Calu3 (cell line): ENCODE measurements at places on chromosomes 1 and 21. TPM values are rescaled to one million over a fixed set of nuclear protein-coding genes. Genes with fewer than 3 reads are reported as not detected.

- no peak for DNase-seq
Observed at GRCh38 chr1:203476216-203476814, 709 bp downstream of the PRELP start.

GRCh38 chr1:47575855-47576757, 138.3 kb downstream of the FOXD2 start:
- DNase-seq, result no peak

GRCh38 chr1:195714248-195714647, 894.0 kb downstream of the KCNT2 start:
- no peak for DNase-seq

- DNase-seq, result no peak
Observed at GRCh38 chr21:16004086-16004485, 274.3 kb downstream of the USP25 start.

CENPF gene
- 118 and 144 TPM in 2 replicates for total RNA-seq

GRCh38 chr1:67748630-67749029, 63.6 kb downstream of the GADD45A start:
- peak; percentile 28 for DNase-seq

- no peak for DNase-seq
Observed at GRCh38 chr1:18707696-18708257, 77.1 kb downstream of the PAX7 start.

ZSWIM5 gene
- 0.24 and 0.40 TPM in 2 replicates for total RNA-seq

BARHL2 gene
- total RNA-seq, result not detected in 2 replicates

- DNase-seq, result no peak
Observed at GRCh38 chr1:115239426-115239825, 98.6 kb downstream of the NGF start.

IGSF21 gene
- not detected in 2 replicates for total RNA-seq

GRCh38 chr1:62012836-62013235, 181.8 kb upstream of the L1TD1 start:
- DNase-seq, result no peak

- DNase-seq, result no peak
Observed at GRCh38 chr1:80892539-80892938, 908.2 kb upstream of the ADGRL2 start.

TSEN15 gene
- total RNA-seq, result 51.7 and 62.6 TPM in 2 replicates

DTL gene
- 37.7 and 44.0 TPM in 2 replicates for total RNA-seq

DNA sequence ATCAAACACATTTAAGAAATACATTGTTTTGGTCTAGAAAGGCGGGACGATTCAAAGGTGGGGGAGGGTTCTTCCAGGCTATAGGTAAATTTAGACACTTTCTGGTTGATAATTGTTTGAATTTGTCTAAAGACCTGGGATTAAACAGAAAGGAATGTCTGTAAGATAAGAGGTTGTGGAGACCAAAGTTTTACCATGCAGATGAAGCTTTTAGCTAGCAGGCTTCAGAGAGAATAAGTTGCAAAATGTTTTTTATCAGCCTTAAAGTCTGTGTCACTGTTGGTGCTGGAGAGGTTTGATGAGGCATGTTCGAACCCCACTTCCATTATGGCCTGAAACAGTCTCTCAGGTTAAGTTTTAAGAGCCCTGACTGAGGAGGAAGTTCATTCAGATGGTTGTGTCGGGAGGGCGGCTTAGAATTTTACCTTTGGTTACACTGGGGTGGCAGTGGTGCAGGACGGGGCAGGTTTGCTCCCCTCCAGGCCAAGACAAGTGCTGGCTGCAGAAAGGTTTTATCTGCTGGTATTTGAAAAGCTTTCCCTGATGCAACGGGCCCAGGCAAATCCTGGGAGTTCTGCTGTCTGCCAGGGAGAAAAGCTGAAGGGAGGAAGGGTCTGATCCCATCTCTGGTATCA, 16.0 kb upstream of the SLC2A5 start:
- DNase-seq, result no peak

- DNase-seq, result no peak
Observed at GRCh38 chr1:39508266-39508665, 16.8 kb downstream of the BMP8A start.

- DNase-seq, result no peak
Observed at GRCh38 chr1:20089328-20090077, 19.5 kb downstream of the PLA2G5 start.

DNA sequence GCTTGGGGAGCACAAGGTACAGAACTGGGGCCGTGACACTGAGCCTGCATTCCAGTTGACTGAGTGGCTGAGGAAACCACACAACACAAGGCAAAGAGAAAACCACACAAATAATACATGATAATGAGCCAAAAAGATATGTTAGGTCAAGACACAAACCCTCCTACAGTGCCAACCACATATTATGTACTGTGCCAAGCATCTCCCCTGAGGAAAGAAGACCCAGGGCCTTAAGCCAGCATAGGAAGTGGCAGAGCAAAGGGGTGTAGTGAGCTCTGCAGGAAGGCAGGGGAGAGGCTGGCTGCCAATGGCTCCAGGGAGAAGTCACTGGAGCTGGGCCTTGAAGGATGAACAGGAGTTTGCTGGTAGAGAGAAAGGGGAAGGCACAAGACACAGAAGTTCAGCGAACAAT, 28.2 kb downstream of the CTNNBIP1 start:
- no peak for DNase-seq

- DNase-seq, result no peak
Observed at GRCh38 chr1:182301026-182301436, 90.6 kb downstream of the GLUL start.

- no peak for DNase-seq
Observed at GRCh38 chr1:182575540-182576149, 13.4 kb downstream of the RNASEL start.

PLEKHM2 gene
- total RNA-seq, result 30.4 and 33.4 TPM in 2 replicates

DNA sequence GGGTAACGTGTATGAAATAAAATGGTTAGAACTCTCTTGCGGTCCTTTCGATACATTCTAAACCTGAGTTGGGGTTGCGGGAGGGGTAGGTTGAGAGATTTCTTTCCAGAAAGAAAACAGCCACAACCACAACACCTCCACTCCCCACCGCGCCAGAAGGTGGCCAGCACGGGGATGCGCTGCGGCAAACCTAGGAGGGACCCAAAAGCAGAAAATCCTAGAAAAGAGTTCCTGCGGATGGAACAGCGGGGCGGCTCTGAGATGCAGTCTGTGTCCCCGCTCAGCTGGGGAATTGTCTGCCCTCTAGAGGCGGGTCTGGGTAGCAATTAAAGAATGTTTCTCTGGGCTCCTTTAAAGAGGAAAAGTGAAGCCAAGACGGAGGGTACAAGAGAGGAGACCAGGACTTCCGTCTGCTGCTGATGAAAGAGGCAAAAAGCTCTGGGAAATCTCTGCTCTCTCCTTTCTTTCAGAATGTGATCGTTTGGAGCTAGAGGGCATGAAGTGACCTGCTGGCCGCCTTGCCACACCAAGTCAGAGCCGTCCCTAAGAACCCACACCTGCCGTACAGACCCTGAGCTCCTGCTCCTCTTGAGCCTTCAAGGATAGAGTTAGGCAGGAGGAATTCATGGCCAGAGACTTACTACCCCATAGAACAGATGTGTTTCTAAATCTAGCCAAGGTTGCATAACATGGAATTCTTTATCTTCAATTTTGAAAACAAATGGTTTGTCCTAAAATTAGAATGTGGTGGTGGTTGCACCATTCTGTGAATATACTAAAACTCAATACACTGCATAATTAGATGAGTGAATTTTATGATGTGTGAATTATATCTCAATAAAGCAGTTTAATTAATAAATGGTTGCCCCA, 46.5 kb upstream of the COA6 start:
- DNase-seq, result peak; percentile 79

HENMT1 gene
- total RNA-seq, result 9.9 and 10.6 TPM in 2 replicates

GRCh38 chr1:41454406-41454805, 30.1 kb downstream of the EDN2 start:
- DNase-seq, result peak; percentile 63

- no peak for DNase-seq
Observed at GRCh38 chr1:187443939-187444338, 615.2 kb downstream of the PLA2G4A start.

DNA sequence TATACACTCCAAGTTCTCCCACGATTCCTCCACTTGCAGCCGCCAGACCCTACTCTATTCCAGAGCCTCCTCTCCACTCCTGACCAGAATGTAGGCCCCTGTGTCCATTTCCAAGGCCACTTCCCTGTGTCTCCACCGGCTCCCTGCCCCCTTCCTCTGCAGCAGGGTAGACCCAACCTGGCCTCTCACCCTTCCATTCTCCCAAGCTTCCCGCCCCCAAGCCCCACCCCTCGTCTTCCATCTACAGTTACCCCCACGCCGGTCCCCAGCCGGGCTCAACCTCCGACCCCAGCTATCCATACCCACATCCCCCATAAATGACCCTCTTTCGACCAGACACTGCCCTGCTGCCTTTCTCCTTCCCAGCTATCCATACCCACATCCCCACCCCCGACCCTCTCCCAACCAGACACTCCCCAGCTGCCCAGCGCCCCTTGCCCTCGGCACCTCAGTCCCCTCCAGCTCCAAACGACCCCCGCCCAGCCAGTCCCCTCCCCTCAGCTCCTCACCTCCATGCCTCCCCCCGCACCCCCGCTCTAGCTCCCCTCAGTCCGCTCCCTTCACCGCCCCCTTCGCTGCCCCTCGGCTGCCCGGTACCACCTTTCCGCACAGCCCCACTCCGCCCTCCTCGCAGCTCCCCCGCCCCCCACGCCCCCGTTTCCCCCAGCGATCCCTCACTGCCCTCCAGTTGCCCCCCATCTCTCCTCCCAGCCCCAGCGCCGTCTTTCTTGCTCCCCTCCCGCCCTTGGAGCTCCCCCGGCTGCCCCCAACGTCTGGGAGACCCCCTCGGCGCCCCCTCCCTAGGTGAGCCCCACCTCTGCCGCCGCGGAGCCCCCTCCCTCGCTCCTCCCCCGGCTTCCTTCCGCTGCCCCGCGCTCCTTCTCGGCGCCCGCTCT, 670 bp downstream of the RAB3B start:
- DNase-seq, result no peak
